Bone marrow (tissue), 2 donors: ENCODE measurements at places on chromosomes 5 and 9.

- no peak for DNase-seq
Observed at GRCh38 chr9:127803507-127804352, 1.0 kb downstream of the FPGS start.

GRCh38 chr9:78437296-78437695 is 140.4 kb downstream of the PSAT1 start:
- no peak for DNase-seq

DNA sequence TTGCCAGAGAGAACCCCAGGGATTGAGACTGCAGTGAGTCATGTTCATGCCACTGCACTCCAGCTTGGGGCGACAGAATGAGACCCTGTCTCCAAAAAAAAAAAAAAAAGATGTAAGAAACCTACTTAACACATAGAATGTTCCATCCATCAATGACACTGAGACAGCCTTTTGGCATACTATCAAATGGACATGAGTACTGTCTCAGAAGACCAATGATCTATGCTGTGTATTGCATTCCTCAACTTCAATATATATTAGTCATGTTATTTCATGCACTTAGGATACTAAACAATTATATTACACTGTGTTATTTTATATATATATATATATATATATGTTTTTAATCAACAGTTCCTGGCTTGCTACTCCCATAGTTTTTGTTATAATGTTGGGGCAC is 57.1 kb upstream of the ANKH start:
- no peak for DNase-seq

GRCh38 chr9:112125951-112126388 is 49.1 kb downstream of the SUSD1 start:
- DNase-seq: no peak

- no peak for DNase-seq
Observed at GRCh38 chr9:127731938-127732337, 3.2 kb downstream of the TOR2A start.

GRCh38 chr5:88964831-88965230 is 81.8 kb upstream of the MEF2C start:
- no peak for DNase-seq

GRCh38 chr5:145887976-145888574 is 15.3 kb upstream of the GRXCR2 start:
- DNase-seq: no peak

GRCh38 chr5:95029569-95030366 is 255.1 kb downstream of the MCTP1 start:
- no peak for DNase-seq

DNA sequence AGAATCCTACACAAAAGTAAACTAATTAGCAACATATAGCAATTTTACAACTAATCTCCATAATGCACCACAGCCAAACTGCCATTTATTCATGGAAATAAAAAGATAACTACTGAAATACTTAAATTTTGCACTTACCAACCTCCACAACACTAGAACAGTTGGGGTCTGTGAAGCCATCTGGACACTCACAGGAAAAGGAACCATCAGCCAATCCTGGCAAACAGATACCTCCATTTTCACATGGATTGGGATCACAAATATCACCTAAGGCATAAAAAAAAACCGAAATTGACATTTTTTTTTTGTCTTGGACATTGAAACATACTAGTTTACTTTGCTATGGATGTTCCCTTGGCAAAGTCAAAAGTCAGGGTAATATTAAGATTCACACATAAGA is 130.7 kb downstream of the EDIL3 start:
- DNase-seq: no peak

DNA sequence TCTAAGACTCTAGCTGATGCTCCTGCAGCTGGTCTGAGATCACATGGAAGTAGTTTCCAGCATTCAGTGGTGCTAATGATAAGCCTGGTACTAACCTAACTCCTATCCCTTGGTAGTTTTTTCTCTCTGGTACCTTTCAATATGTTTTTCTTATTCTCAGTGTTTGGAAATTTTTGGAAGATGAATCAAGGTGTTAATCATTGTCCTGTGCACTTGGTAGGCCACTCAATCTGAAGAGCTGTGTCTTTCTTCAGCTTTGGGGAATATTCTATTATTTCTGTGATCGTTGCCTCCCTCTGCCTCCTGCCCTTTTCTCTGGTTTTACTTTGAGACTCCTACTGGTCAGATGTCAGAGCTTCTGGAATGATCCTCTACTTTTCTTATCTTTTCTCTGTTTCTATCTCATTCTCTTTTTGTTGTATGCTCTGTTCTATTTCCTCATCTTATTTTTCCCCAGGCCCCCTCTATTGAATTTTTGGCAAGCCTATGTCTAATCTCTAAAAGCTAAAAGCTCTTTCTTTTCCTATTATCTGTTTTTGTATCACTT is 136.8 kb downstream of the APBA1 start:
- no peak for DNase-seq

DNA sequence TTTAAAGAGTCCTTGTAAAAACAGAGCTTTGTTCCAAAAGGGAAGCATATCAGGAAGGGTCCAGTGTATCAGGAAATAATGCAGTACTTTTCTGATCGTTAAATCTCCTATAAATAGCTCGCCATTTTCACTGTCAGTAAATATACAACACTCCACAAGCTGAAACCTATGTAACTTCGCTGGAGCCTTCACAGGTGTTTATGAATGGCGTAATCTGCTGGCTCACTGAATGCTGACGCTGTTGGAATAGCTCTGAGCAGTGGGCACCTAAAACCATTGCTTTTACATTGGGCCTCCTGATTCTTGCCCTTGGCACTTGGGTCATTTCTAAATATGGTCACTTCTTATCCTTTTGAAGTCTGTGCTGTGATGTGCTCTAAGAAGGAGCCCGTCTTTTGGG is 4.3 kb downstream of the SHC3 start:
- DNase-seq: no peak
